ENCODE measurements at places on chromosomes 16 and 17.

- DNase-seq = no peak
Measured at GRCh38 chr16:90078579-90078895, 1.4 kb upstream of the PRDM7 start.

- DNase-seq = no peak
Measured at GRCh38 chr17:58344791-58345157, 7.2 kb downstream of the SUPT4H1 start.

- DNase-seq = no peak
Measured at GRCh38 chr16:30005341-30006094, 5.3 kb downstream of the DOC2A start.

GRCh38 chr16:1300664-1301476 is 8.6 kb upstream of the UBE2I start:
- no peak for DNase-seq

GRCh38 chr16:56237451-56237930 is 46.2 kb downstream of the GNAO1 start:
- DNase-seq = no peak

- no peak for DNase-seq
Measured at GRCh38 chr16:67100569-67101310, 9.0 kb upstream of the PHAF1 start.

- DNase-seq = no peak
Measured at GRCh38 chr17:6240601-6241000, 170.4 kb downstream of the WSCD1 start.

- DNase-seq = no peak
Measured at GRCh38 chr16:14211856-14212543, 140.9 kb downstream of the MRTFB start.

DNA sequence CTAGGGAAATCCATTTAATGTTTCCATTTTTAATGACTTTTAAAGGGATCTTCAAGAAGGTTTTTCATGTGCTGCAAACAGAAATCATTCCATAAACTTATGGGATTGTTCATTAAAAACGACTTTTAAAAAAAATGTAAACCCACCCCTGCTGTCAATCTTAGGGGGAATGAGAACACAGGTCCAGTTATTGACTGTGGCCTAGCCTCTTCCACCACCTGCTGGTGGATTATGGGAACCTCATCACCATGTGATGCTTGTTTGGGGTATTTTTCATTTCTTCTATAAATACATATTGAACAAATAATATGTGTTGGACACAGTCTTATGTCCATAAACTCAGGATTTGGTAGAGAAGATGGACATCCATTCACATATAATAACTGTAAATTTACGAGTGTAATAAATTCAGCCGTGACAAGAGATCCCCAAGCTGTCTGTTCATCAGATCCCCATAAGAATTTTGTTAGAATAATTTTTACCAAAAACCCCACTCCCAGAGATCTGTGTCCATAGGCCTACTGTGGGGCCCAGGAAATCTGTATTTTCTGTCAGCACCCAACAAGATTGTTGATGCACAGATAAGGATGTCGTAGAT is 42.0 kb upstream of the TMC5 start:
- DNase-seq = no peak

GRCh38 chr16:24936151-24936550 is 79.0 kb downstream of the ARHGAP17 start:
- DNase-seq = no peak

GRCh38 chr16:19746561-19746960 is 28.5 kb downstream of the IQCK start:
- DNase-seq = no peak

DNA sequence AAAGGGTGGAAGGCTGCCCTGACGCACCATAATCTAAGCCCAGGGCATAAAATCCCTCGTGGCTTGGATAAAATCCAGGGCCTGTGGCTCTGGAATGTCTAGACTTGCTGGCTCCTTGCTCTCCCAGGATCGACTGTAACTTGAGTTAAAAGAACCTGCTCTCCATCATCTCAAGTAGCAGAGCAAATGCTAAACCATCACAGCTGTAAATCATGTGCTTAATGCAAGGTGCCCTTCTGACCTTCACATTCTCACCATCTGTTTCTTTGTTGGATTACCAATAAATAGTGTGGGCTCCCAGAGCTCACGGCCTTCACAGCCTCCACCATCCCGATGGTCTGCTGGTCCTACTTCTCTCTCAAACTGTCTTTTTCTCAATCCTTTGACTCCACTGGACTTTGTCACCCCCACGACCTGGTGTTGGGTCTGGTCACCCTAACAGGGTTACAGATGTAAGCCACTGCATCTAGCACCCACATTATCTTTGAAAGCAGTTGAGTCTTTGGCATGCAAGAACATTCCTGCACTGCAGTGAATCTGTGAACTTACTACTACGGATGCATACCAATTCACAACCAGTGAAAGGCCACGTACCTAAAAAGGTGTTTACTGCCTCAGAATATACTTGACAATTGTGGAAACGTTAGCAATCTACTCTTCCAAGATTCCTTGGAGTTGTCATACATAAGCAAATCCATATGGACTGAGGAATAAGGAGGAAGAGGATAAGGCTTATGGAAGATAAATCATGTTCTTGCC is 15.3 kb downstream of the RSL1D1 start:
- DNase-seq = no peak

GRCh38 chr16:9602189-9602588 is 510.7 kb downstream of the HAPSTR1 start:
- DNase-seq = no peak

GRCh38 chr17:81703747-81704654 is 834 bp downstream of the MRPL12 start:
- DNase-seq = no peak

DNA sequence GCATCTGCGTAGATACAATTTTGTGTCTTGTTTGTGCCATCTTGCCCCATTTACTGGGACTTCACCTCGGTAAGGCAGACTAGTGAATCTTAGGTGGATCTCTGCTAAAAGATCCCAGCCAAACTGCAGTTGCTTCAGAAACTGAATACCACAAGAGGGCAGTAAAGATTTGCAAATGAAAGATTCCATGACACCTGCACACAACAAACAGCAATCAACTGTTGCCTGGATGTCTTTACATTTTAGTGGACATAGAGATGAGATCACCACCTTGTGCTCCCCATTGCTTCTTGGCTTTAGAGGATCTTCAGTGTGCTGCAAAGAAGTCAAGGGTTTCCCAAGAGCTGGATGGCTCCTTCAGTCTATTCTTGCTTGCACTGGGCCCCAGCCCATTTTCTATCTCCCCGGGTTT is 119.2 kb upstream of the CACNG5 start:
- peak; percentile 70 for DNase-seq

Data from vagina (tissue), 2 donors.